ENCODE measurements at places on chromosomes 13 and 19. TPM values are rescaled to one million over a fixed set of nuclear protein-coding genes. Genes with fewer than 3 reads are reported as not detected.

The CEACAM19 gene
- 3.7 TPM for total RNA-seq

The DNAAF3 gene
- total RNA-seq: 0.48 TPM

The FCAR gene
- total RNA-seq: 16.3 TPM

The KLK10 gene
- total RNA-seq: not detected

The PDE4A gene
- 28.5 TPM for total RNA-seq

The ADGRE2 gene
- 10.9 TPM for total RNA-seq

The CCL25 gene
- not detected for total RNA-seq

The NTF4 gene
- not detected for total RNA-seq

The DHRS12 gene
- 14.8 TPM for total RNA-seq

The ACP7 gene
- total RNA-seq: not detected

The VSIG10L gene
- total RNA-seq: 2.4 TPM

The SLC15A1 gene
- 0.45 TPM for total RNA-seq

The XAB2 gene
- 19.5 TPM for total RNA-seq

All from mesenteric fat pad (tissue), 1 donor.